A549 treated with CORT108297 at 1 μM for 4 hours (cell line): ENCODE measurements at places on chromosomes 3 and 15. TPM values are rescaled to one million over a fixed set of nuclear protein-coding genes. Genes with fewer than 3 reads are reported as not detected.

The DNAJA4 gene
- 0.06 TPM in 1 of 5 replicates, not detected in the others for total RNA-seq

The CGNL1 gene
- 1.1 to 1.4 TPM (median 1.3 TPM) in 5 replicates for total RNA-seq

The CRYGS gene
- 0.33 to 0.96 TPM (median 0.78 TPM) in 5 replicates for total RNA-seq

The WDR72 gene
- total RNA-seq = 5.5 to 7.6 TPM (median 7.1 TPM) in 5 replicates

The TMEM158 gene
- 10.9 to 20.7 TPM (median 18.7 TPM) in 5 replicates for total RNA-seq

The TMEM266 gene
- 0.05 to 0.13 TPM (median 0.09 TPM) in 4 of 5 replicates, not detected in the other for total RNA-seq

The CLDN16 gene
- total RNA-seq = 0.14 TPM in 2 of 5 replicates, not detected in the others

The WNT5A gene
- 0.76 to 1.2 TPM (median 0.95 TPM) in 5 replicates for total RNA-seq

The DUOXA1 gene
- total RNA-seq = 0.08 to 0.17 TPM (median 0.12 TPM) in 5 replicates

The PEX5L gene
- total RNA-seq = not detected in 5 replicates

The PCSK6 gene
- total RNA-seq = 9.7 to 12.7 TPM (median 10.1 TPM) in 5 replicates
